Thoracic aorta (tissue), 2 donors: ENCODE measurements at places on chromosomes 5 and 9.

- DNase-seq, result no peak
- H3K36me3 ChIP-seq, result peaks cover 21% of the 10 kb centered on the region
- peaks cover 27% of the 10 kb centered on the region for H3K4me1 ChIP-seq
- no peak overlapping the region for H3K4me3 ChIP-seq
Observed at GRCh38 chr5:179860301-179860700, 1.7 kb upstream of the MRNIP start.

GRCh38 chr5:170429014-170429413, 39.8 kb upstream of the KCNMB1 start:
- no peak overlapping the region for H3K4me3 ChIP-seq
- no peak overlapping the region for H3K27ac ChIP-seq
- no peaks in the 10 kb centered on the region for H3K4me1 ChIP-seq
- H3K36me3 ChIP-seq, result no peaks in the 10 kb centered on the region
- no peak for DNase-seq

- no peak overlapping the region for H3K4me3 ChIP-seq
- H3K4me1 ChIP-seq, result no peaks in the 10 kb centered on the region
- no peak for DNase-seq
- no peak overlapping the region for H3K27ac ChIP-seq
- H3K27me3 ChIP-seq, result no peaks in the 10 kb centered on the region
Observed at GRCh38 chr5:174572591-174572990, 151.8 kb upstream of the MSX2 start.

DNA sequence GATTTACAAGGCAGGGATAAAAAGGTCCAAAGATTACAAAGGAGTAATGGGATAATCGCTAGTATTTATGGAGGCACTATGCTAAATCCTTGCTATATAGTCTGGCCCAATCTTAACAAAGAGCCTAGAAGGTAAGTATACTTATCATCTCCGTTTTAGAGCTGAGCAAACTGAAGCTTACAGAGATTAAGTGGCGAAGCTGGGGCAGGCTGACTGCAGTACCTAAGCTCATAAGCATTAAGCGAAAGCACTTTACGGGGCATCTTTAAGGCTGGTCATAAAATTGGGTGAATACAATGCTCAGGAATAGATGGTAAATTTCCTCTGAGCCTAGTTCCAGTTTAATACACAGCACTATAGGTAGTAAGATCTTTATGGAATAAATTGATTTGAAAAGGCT, 30.0 kb upstream of the ZNF366 start:
- H3K27ac ChIP-seq, result no peak overlapping the region
- DNase-seq, result no peak
- no peak overlapping the region for H3K4me3 ChIP-seq
- no peaks in the 10 kb centered on the region for H3K4me1 ChIP-seq

DNA sequence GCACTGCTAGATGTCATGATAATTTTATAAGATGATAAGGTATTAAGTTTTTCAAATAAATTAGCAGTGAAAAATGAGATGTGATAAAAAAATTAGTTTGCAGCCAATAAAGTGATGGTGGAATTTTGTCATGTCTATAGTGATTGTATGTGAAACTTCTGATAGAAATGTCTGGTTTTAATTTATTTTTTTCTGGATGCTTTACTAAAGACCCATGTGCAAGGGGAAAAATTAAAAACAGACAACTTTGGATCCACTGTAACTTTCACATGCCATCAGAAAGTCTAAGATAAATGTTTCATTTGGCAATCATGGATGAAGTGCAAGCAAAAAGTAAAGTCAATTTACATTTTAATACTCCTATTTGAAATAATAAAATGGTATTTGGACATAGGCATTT, 4.4 kb upstream of the NDUFS4 start:
- H3K4me3 ChIP-seq, result no peak overlapping the region
- no peak for DNase-seq
- no peaks in the 10 kb centered on the region for H3K4me1 ChIP-seq
- H3K36me3 ChIP-seq, result no peaks in the 10 kb centered on the region
